WTC11 (cell line): ENCODE measurements at places on chromosomes 1 and 21. TPM values are rescaled to one million over a fixed set of nuclear protein-coding genes. Genes with fewer than 3 reads are reported as not detected.

- DNase-seq = no peak
These were observed 355.9 kb downstream of the PTPRU start for GRCh38 chr1:29592261-29592615.

DNA sequence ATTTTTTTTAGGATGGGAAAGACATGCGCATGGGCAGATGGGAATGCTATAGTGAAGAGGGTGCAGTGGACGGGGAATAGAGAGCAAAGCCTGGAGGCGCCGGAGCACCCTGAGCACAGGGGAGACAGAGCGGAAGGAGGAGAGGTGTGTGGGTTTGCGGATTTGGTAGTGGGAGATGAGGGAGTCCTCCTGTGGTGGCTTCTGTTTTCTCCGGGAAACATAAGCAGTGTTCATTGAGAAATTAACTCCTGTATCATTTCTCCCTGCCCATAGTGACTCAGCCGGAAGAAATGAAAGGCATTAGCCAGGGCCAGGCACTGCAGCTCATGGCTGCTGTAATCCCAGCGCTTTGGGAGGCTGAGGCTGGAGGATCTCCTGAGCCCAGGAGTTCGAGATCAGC is 4.7 kb upstream of the PTPRF start:
- no peak for DNase-seq

DNA sequence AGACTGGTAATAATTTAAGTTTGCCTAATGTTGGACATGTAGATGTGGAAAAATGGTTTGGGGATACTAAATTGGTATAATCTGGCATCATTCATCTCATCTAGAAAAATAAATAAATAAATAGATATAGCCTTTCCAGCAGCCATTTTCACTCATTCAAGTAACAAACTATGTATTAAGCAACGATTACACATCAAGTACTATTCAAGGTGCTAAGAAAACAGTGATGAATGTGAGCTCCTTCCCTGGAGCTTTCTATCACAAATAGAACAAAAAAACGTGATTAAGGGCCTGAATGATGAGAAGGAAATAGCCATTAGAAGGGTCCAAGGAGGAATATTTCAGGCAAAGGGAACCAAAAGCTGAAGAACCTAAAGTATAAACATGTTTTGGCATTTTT is 37.1 kb downstream of the STIL start:
- no peak for DNase-seq

DNA sequence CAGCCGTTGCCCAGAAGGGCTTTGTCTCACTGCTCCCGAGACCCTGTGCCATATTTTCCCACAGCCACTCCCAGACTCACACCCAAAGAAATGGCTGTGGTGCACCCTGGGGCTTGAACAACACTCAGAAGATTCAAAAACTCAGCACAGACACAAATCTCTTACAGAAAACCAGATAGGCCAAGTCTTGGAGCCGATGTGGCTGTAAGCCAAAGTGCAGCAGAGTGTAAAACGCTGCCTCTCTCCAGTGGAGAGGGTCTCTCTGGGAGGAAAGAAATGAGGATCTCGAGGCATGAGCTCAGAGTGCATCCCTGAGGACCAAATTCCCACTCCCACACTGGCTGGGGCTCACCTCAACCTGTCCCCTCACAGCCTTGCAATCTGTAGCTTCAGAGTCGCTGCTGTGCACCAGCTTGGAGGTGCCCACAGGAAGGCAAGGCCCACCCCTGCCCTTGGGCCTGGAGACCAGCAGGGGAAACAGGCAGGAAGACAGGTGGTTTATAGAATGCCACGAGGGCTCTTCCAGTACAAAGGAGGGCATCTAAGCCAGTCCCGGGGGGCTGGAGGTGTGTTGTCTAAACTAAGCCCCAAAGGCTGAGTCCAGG is 171.3 kb upstream of the AJAP1 start:
- DNase-seq = no peak

GRCh38 chr1:24786191-24786590 is 40.9 kb downstream of the CLIC4 start:
- DNase-seq = no peak

ATP1A2 gene
- total RNA-seq = 22.8 to 25.6 TPM (median 23.2 TPM) in 3 replicates

HSD11B1 gene
- 0.41 TPM in 1 of 3 replicates, not detected in the others for total RNA-seq
